ENCODE measurements at places on chromosomes 2 and 18. TPM values are rescaled to one million over a fixed set of nuclear protein-coding genes. Genes with fewer than 3 reads are reported as not detected.

Gene SPP2
- total RNA-seq = not detected

Gene ANKRD30B
- not detected for total RNA-seq

Gene RAB6C
- not detected for total RNA-seq

Gene KIF1A
- total RNA-seq = 8.4 TPM

Gene ACMSD
- not detected for total RNA-seq

Gene ID2
- 81.9 TPM for total RNA-seq

Gene SATB2
- 0.02 TPM for total RNA-seq
